ENCODE measurements at places on chromosomes 2 and 18.
A peak's percentile ranks its signal among the peaks of the same experiment; 100 is the strongest.

DNA sequence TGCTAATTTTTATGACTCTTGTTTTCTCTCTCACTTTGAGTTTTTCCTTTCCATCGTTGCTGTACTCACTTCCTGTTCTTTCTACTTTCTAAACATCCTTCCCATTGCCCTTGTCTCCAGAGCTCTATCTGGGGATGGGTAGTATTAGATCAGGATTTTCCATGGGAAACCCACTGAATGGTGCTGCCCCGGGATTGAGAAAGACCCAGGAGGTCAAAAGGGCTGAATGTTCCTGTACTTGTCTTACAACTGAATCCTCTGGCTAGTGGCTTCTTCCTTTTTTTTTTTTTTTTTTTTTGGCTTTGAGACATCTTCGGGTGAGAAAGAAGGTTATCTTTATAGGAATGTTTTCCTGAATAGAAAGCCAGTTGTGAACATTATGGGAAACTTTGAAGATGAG lies 364.8 kb upstream of the SLC14A2 start:
- DNase-seq = no peak

GRCh38 chr2:190352668-190353536 lies 9.5 kb downstream of the INPP1 start:
- no peak for DNase-seq

DNA sequence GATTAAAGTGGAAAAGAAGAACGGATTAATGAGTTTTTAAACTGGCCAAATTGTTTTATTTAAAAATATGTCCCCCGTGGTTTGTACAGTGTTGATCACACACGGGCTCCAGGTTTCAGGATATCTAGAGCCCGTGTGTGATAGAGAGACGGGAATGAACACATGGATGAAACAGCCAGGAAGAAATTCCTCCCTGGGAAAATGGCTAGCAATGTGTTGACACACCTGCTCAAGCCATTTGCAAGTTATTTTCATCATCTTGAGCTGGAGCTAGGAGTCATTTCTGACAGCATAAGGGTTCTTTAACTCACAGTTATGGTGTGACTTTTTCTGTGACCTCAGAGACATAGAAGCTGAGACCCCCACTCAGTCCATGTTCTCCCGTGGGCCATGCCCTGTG lies 81.6 kb downstream of the LRRFIP1 start:
- DNase-seq = no peak

DNA sequence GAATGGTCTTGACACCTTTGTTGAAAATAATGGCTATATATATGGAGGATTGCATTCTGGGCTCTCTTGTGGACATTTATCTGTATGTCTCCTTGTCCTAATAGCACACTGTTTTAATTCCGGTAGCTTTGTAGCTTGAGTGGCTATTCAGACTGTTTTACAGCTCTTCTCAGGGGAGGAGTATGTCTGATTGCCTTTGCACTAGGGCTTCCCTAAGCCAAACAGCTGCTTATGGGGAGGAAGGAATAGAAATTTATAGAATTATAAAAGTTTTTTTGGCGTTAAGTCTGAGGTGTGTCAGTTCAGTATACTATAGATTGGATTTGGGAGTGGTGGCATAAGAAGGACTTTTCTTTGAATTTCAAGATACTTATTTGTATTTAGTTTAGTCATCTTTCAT lies 12.6 kb downstream of the SEH1L start:
- DNase-seq = no peak

GRCh38 chr18:23540867-23541266 lies 37.6 kb downstream of the RMC1 start:
- peak; percentile 20 for DNase-seq

DNA sequence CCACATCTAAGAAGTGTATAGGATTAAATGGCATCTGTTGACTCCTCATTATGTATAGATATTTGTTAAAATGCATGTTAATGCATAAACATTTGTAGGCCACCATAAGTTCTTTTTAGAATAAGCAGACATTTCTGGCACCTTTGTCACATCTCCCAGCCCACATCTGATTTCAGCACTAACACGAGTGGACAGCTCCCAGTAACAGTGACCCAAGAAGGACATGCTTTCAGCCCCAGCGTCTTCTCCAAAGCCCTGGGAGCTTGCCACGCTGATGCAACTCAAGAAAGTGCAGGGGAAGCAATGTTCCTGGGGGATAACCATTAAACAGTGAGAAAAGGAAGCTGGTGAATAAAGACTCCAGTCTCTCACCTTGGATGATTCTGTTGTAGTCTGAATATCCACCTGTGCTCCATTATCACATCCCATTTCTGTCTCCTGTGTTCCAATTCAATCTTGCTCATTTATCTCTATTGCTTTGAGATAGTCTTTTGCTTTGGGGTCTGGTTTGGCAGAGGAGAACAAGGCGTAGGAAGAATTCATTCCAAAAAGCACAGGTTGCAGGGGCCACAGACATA lies 182.6 kb upstream of the THSD7B start:
- no peak for DNase-seq

DNA sequence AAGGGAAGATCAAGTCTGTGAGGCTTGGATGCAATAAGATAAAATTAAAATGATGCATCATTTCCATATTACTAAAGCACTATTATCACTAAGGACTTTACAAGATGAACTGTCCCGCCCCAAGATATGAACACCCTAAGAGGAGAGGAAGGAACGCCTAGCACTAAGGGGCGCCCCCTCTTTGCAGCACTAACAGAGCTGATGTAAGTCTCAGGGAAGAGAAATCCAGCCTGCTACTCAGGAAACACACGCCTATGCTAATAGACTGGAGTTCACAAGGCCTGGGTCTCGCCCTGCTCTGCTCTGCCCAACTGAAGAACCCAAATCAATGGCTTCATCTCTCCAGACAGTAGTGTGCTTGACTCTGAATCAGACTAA lies 6.1 kb downstream of the INO80C start:
- no peak for DNase-seq

DNA sequence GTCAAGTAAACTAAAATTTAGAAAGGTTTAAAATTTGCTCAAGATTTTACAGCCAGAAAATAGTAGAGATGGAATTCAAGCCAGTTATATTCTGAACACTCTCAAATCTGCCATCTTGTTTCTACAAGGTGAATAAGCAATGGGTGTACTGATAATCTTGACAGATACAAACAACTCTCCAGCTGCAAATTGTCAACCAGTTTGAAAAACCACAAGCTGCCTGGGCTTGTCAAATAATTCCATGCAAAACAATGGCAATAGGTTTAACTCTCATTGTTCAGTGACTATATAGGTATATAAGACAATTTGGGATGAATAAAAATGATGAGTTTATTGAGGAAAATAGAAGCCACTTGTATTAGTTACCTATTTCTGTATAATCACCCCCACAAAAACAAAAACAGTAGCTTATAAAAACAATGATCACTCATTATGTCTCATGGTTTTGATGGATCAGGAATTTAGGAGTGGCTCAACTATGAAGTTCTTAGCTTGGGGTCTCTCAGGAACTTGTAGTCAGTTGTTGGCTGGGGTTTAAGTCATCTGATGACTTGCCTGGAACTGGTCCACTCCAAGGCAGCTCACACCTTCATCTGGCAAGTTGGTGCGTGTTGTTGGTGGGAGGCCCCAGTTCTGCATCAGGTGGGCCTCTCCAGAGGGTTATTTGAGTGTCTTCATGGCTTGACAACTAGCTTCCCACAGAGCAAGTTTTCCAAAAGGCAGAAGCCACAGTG lies 12.6 kb upstream of the EVA1A start:
- DNase-seq = no peak

DNA sequence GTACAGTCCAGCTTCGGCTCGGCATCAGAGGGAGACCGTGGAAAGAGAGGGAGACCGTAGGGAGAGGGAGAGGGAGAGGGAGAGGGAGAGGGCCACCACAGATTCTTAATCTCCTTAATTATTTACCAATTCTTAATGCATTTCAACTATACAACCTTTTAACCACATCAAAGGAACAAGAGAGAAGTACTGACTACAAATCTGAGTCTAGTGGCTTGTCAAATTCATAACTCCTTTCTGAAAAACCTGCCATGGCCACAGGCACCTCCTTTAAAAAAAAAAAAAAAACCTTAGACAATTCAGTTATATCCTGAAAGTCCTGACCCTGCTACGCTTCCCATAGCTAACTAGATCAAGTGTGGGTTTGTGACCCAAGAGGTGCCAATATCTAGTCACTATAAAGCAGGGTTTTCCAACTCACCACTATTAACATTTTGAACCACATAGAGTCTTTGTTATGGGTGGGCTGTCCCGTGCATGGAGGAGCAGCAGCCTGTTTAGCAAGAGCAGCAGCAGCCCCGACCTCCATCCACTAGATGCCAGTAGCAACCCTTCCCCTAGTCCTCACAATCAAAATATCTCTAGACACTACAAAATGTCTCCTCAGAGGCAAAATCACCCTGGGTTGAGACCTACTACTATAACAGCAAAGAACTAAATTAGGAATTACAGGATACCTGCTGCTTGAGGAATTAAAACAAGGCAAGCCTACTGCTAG lies 6.8 kb downstream of the ESCO1 start:
- no peak for DNase-seq

DNA sequence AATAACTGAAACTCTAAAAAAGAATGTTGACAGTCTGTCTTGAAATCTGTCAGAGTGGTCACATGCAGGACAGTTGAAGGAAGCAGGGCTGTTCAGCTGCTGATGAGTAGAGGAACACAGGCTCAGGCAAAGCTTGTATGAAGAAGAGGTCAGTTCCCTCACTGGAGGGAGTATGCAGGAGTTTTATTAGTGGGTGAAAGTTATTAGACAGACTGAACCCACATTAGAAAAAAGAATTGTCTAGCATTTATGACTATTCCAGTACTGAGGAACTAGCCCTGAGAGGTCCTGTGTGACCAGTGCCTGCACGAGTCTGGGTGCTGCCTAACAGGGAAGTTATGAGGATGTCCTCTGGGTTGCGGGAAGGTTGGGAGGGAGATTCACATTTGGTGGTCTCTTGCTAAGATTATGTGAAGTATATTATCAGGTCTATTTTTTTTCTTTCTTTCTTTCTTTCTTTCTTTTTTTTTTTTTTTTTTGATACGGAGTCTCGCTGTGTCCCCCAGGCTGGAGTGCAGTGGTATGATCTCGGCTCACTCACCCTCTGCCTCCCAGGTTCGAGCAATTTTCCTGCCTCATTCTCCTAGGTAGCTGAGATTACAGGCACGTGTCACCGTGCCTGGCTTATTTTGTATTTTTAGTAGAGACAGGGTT lies 9.6 kb downstream of the TET3 start:
- DNase-seq = no peak

GRCh38 chr2:170943596-170943995 lies 14.5 kb downstream of the GORASP2 start:
- DNase-seq = no peak

GRCh38 chr18:79868811-79869541 lies 71.2 kb downstream of the KCNG2 start:
- DNase-seq = no peak

- DNase-seq = no peak
Observed at GRCh38 chr2:131493199-131493968, 1.2 kb upstream of the MZT2A start.
